ENCODE measurements at places on chromosomes 3 and 15. TPM values are rescaled to one million over a fixed set of nuclear protein-coding genes. Genes with fewer than 3 reads are reported as not detected.

DNA sequence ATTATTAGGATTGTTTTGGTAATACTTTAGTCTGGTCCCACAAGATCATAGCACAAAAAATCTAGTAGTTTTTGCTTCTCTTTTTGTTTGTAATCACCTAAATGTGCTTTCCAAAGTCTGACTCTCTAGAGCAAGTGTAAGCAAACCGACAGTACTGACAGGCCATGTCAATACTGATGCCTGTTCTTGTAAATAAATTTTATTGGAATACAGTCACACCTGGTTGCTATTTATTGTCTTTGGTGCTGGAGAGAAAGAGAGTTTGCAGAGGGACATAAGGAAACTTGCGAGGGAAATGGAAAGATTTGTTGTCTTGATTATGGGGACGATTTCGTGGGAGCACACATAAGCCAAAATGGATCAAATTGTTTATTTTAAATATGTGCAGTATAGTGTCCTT is 77.5 kb downstream of the NAALADL2 start:
- no peaks in the 10 kb centered on the region for H3K27me3 ChIP-seq
- DNase-seq = no peak
- no peaks in the 10 kb centered on the region for H3K36me3 ChIP-seq
- H3K4me3 ChIP-seq = no peak overlapping the region
- no peaks in the 10 kb centered on the region for H3K4me1 ChIP-seq
- no peak overlapping the region for H3K27ac ChIP-seq

Gene ROBO1
- total RNA-seq = 0.55 TPM

- no peak overlapping the region for H3K4me3 ChIP-seq
- DNase-seq = no peak
- no peak overlapping the region for H3K27ac ChIP-seq
- no peaks in the 10 kb centered on the region for H3K36me3 ChIP-seq
Measured at GRCh38 chr3:53823026-53823955, 22.9 kb downstream of the CHDH start.

DNA sequence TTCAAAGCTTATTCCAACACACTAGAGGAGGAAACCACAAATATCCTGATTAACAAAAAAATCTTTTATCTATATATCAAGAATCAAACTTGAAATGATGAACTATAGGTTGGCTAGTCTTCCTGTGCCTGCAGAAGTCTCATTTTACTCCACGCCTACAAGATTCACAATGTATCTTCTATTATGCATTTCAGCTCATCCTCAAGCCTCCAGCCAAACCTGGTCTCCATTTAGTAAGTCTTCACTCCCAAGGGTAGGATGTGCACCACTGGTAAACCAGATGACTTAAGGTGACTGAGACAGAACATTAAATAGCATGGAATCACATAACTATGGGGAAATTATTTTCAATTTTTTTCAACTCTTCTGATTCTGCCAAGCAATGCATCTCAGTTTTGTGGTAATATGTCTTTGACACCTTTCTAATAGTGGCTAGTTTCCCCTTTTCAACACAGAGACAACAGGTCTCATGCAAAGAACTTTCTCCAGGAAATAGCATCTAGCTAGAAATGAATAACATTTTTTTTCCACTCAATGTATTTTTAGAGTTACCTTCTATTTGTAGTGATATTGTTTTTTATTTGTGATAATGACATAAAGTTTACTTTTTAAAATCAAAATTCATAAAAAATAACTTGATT is 166.9 kb downstream of the TNIK start:
- no peaks in the 10 kb centered on the region for H3K36me3 ChIP-seq
- no peak for DNase-seq
- H3K27me3 ChIP-seq = no peaks in the 10 kb centered on the region
- no peak overlapping the region for H3K4me3 ChIP-seq
- peaks cover 37% of the 10 kb centered on the region for H3K4me1 ChIP-seq
- H3K27ac ChIP-seq = no peak overlapping the region

DNA sequence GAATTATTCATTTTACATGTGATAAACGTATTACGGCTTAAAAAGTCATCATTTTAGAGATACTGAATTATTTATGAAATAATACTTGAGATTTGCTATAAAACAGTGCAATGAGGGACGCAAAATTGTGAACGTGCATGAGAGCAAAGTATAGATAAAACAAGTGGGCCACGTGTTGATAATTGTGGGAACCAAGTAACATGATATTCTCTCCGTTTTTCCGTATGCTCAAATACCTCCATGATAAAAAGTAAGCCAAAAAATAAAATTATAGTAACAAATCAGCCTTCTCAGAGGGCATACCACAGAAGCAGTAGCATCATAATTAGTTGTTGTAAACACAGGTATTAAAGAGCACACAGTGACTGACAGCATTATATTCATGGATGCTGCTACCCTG is 42.6 kb downstream of the SFMBT1 start:
- no peak for DNase-seq
- H3K27me3 ChIP-seq = no peaks in the 10 kb centered on the region
- no peaks in the 10 kb centered on the region for H3K36me3 ChIP-seq
- no peak overlapping the region for H3K27ac ChIP-seq
- H3K4me1 ChIP-seq = no peaks in the 10 kb centered on the region

GRCh38 chr3:122942239-122942638 is 85.3 kb downstream of the SEMA5B start:
- H3K36me3 ChIP-seq = no peaks in the 10 kb centered on the region
- no peak overlapping the region for H3K27ac ChIP-seq
- peaks cover 11% of the 10 kb centered on the region for H3K4me1 ChIP-seq

DNA sequence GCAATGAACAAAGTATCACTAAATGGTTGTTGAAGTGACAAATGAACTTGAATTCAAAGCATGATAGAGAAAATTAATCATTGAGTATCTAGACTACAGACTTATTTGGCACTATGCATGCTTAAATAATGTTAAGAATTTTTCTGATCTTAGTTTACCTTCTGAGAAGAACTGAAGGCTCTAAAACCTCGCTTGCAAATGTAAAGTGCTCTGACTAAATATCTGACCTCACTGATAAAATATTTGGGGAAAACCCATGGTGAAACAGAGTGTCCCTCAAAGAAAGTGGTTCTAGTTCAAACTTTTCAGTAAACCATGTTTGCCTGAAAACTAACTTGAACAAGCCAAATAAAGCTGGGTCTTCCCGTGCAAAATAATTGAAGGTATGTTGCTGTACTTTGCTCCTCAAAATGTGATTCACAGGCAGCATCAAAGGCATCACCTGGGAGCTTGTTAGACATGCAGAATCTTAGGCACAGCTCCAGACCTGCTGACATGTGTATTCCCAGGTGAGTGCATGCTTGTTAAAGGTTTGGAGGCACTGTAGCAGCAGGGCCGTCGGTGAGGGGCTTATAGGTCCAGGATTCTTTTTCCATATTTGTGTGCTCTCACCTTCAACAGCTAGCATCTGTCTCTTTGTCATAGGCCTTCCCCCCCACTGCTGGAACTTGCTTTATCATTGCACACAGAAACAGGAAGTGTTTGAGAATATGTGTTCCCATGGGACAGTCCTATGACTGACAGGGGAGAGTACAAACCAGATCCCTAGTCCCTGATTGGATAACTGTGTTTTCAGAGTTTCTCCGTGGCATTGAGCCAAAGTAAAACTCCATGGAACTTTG is 524.2 kb upstream of the LMCD1 start:
- H3K36me3 ChIP-seq = no peaks in the 10 kb centered on the region
- no peak overlapping the region for H3K27ac ChIP-seq
- H3K4me1 ChIP-seq = no peaks in the 10 kb centered on the region
- no peak overlapping the region for H3K4me3 ChIP-seq

GRCh38 chr15:94887391-94887790 is 656.0 kb downstream of the MCTP2 start:
- H3K4me3 ChIP-seq = no peak overlapping the region
- H3K36me3 ChIP-seq = no peaks in the 10 kb centered on the region
- H3K27ac ChIP-seq = no peak overlapping the region
- H3K27me3 ChIP-seq = no peaks in the 10 kb centered on the region

- H3K4me3 ChIP-seq = no peak overlapping the region
- no peaks in the 10 kb centered on the region for H3K27me3 ChIP-seq
- DNase-seq = no peak
Measured at GRCh38 chr3:182525766-182526374, 267.4 kb upstream of the ATP11B start.

GRCh38 chr3:111727843-111728565 is 131.1 kb upstream of the PHLDB2 start:
- no peaks in the 10 kb centered on the region for H3K4me1 ChIP-seq
- H3K36me3 ChIP-seq = no peaks in the 10 kb centered on the region
- no peak overlapping the region for H3K27ac ChIP-seq
- no peak overlapping the region for H3K4me3 ChIP-seq

DNA sequence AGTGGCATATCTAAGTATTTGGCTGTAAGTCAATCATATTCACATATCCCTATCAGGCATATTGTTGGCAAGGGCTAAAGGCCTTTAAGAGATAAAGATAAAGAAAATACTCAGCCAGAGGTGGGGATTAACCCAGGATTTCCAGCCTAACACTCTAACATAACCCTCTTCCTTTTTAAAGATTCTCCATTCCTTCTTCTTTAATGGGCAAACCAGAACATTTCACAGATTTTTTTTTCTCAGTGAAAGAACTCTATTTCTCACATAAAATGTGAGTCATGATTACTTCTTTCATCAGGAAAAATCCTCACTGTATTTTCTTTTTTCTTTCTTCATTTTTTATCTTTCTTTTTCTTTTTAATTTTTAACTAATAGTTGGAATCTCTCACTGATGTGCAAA is 200.4 kb downstream of the NR1D2 start:
- H3K27ac ChIP-seq = no peak overlapping the region
- no peaks in the 10 kb centered on the region for H3K36me3 ChIP-seq
- H3K4me1 ChIP-seq = no peaks in the 10 kb centered on the region
- H3K4me3 ChIP-seq = no peak overlapping the region

GRCh38 chr3:192038726-192039125 is 577.8 kb downstream of the PYDC2 start:
- H3K4me1 ChIP-seq = no peaks in the 10 kb centered on the region
- no peaks in the 10 kb centered on the region for H3K27me3 ChIP-seq
- H3K4me3 ChIP-seq = no peak overlapping the region
- H3K27ac ChIP-seq = no peak overlapping the region
